ENCODE measurements at places on chromosomes 5 and 9.

GRCh38 chr9:94577036-94577435 lies 16.6 kb downstream of the FBP2 start:
- DNase-seq: no peak

- DNase-seq: no peak
These were observed 246.3 kb downstream of the IRX2 start for GRCh38 chr5:2505217-2505616.

GRCh38 chr5:40223884-40224402 lies 455.8 kb upstream of the PTGER4 start:
- no peak for DNase-seq

- DNase-seq: no peak
These were observed 268.6 kb upstream of the PTGER4 start for GRCh38 chr5:40410964-40411635.

- DNase-seq: no peak
These were observed 245.4 kb upstream of the NREP start for GRCh38 chr5:112002376-112002775.

- peak; percentile 37 for DNase-seq
These were observed 185.9 kb downstream of the MSX2 start for GRCh38 chr5:174910245-174910737.

- DNase-seq: no peak
These were observed 29.0 kb upstream of the GGTA1 start for GRCh38 chr9:121528642-121529041.

GRCh38 chr9:123432331-123433236 lies 76.6 kb downstream of the CRB2 start:
- DNase-seq: no peak

DNA sequence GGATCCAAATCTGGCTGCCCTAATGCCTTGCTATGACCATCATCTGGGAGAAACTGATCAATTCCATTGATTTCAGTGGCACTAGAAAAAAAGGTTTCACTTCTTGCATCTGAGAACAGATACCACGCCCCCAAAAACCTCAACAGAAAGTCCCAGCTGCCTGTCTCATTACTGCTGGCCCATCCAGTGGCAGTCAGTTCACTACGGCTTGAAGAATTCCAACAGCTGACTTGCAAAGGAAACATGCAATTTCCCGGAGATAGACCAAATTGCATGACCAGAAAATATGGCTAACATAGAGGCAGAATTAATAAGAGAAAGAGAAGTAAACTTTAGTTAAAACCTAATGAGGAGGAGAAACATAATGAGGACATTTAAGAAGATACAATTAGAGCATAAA lies 48.6 kb downstream of the UGCG start:
- DNase-seq: no peak

GRCh38 chr9:83327323-83327722 lies 210.9 kb downstream of the FRMD3 start:
- DNase-seq: no peak

DNA sequence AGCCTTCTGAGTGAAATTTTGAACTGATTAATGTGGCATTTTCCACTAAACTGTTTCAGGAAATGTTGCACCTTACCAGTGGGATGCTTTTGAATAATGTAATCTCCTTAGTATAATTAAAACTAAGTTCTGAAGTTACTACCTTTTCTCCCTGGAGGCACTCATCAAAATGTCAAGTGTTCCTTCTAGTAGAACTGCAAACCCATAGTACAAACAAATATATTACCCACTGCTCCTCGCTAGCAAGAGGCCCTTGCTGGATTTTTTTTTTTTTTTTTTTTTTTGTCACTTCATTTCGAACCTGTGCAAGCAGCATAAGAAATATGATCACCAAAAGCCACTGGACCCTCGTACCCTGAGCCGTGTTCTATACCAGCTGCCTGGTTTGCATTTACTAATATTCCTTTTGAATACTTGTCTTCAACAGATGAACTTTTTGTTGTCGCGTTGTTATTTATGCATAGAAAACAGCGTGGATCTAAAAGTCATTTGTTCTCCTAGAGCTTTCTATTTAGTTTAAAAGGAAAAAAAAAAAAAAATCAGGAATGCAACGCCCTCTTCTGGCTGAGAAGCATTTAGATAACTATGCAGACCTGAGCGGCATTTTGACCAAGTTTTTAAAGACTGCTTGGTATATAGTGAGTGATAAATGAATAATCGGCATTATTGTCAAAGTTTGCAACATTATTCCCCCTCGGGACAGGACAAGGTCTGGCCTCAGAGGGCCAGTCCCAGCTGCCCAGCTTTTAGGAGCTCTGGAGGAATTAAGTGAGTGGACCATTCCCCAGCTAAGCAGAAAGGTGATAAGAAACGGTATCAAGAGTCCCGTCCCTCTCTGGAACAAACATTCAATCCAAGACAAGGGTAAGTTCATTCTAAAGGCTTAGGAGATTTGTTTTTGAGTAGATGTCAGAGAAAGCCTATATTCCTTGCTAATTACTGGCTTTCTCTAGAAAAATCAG lies 162.5 kb upstream of the KIF2A start:
- peak; percentile 22 for DNase-seq

DNA sequence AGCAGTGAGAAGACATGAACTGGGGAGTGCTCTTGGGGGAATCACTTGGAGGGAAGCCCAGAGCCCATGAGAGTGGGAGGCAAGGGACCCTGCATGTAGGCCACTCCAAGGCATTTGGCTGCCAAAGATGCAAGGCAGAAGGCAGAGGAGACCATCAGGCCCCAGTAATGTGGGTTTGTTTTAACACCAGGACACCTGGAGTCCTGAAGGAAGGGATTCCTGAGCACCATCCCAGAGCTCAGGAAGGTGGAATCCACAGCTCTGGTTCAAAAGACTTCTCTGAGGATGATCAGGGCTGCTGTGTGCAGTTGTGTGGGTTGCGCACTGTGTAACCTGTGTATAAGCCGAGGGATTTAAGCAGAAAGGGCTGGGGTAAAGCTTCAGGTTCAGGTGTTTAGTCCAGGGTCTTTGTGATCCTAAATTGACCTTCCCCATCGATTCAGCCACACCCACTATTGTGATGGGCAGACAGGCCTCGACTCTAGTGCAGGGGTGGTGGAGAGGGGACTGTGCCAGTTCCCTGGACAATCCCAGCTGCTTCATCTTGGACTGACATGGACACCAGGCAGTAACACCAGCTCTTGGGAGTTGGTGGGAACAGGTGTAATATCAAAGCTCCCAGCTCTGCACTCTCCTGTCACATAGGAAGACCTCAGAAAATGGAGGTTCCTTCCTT lies 11.0 kb downstream of the B4GALT7 start:
- DNase-seq: no peak

- no peak for DNase-seq
These were observed 357.5 kb downstream of the SH3GL2 start for GRCh38 chr9:17936365-17936764.

- no peak for DNase-seq
These were observed 15.1 kb upstream of the TNFAIP8 start for GRCh38 chr5:119340597-119341218.

- DNase-seq: no peak
These were observed 41.1 kb downstream of the LAMC3 start for GRCh38 chr9:131049829-131050715.

DNA sequence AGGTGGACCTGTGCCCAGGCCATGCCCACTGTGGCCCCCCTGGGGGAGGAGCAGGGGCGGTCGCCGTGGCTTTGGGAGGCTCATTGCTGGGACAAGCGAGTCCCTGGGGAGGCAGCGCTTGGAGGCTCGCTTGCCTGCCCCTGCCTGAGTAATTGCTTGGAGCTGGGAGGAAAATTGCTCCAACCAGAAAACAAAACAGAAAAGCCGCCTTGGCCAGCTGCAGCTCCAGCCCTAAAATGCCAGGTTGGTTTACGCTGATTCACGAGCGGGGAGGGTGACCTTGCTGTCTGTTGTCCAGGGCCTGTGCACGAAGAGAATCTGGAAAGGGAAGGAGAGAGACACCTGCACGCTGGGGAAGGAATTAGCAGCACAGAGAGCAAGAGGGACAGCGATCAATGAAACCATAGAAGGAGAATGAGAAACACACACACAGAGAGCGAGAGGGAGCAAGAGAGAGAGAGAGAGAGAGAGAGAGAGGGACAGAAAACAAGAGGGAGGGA lies 25.3 kb downstream of the NTNG2 start:
- no peak for DNase-seq

GRCh38 chr5:158007336-158007735 lies 148.4 kb upstream of the CLINT1 start:
- DNase-seq: no peak

DNA sequence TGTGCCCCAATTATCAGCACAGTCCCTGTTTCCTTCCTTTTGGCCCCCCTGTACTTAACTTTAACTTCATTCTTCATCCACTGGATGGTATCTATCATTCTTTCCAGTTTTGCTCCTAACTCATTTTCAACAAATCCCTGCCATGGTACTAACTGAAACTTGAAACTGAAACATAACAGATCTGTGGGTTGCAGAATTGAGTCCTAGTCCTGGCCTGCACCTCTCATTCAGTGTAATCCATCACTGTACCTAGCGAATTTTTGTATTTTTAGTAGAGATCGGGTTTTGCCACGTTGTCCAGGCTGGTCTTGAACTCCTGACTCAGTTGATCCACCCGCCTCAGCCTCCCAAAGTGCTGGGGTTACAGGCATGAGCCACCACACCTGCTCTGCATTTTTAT lies 15.3 kb upstream of the PIK3R1 start:
- no peak for DNase-seq

DNA sequence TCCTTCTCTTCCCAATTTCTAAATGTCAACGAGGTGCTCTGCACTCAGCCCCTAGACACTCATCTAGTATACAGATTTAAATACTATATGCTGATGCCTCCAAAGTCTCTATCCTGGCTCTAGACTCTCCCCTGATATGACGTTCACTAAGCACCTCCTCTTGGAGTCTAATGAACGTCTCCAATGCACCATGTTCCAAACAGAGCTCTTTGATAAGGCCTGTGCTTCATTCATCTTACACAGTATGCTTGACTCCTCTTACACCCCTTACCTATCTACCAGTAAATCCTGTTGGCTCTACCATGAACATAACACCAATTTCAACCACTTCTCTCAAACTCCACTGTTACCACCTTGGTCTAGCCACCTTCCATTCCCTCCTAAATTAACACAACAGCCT lies 25.7 kb downstream of the OXCT1 start:
- DNase-seq: no peak

- no peak for DNase-seq
These were observed 397.6 kb downstream of the SPOCK1 start for GRCh38 chr5:137101544-137101943.

DNA sequence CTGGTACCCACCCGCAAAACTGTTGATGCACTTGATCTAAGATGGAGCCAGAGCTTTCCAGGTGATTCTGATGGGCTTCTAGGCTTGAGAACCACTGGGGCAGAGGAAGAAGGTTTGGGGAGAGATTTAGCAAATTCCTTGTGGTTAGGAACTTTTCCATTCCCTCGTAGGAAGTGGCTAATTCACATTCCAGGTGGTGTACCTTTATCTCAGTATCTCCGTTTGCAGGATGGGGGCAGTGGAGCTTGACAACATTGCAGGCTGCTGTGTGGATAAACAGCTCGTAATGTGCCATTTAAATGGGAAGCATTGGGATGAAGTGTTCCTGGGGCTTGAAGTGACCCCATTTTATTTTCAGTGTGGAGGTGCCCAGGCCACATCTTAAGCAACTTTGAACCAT lies 172.9 kb upstream of the IL12B start:
- no peak for DNase-seq

DNA sequence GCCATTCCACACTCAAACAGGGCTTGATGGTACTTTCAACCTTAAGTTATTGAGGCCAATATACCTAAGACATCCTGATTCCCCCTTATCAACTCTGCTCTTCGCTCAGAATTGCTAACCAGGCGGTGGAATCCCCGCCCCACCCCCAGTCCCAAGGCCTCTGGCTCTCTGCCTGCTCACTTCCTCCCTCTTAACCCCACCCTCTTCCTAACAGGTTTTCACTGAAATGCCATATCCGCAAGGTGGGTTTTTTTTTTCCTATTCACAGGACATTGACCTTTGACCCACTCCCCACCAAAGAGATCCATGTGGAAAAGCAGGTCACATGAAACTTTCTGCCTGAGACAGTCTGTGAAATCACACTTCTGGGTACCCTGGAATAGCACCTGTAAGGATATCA lies 66.6 kb upstream of the IFNK start:
- DNase-seq: no peak

GRCh38 chr9:70429899-70430298 lies 15.4 kb upstream of the KLF9 start:
- no peak for DNase-seq

DNA sequence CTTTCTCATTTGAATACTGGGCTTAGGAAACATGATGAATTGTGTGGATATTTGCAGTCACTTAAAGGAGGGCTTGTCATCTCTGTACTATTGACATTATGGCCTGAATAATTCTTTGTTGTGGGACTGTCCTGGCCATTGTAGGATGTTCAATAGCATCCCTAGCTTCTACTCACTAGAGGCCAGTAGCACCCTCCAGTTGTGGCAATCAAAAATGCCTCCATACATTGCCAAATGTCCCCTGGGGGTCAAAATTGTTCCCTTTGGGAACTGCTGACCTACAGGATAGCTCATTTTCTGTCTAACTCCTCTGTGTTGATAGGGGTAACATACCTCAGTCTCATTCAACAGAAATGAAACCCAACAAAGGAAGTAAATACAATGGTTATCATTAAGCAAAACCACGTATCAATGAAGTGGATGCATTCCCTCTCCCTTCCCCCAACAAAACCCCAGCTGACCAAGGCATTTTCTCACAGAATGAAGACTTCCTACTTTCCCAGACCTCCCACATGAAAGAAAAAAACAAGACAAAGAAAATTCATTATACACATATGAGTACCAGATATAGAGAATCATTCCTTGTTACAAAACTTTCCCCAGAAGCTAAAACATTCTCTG lies 18.1 kb downstream of the FYB1 start:
- DNase-seq: no peak

DNA sequence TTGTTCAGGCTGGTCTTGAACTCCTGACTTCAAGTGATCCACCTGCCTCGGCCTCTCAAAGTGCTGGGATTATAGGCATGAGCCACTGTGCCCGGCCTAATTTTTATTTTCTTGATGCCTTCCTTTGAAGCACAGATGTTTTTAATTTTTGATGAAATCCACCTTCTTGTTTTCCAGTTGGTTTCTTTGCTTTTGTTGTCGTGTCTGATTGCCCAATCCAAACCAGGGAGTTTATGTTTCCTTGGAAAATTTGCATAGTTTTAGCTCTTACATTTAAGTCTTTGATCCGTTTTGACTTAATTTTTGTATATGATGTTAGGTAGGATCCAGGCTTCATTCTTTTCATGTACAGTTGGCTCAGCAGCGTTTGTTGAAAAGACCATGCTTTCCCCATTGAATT lies 15.2 kb downstream of the EHMT1 start:
- no peak for DNase-seq

DNA sequence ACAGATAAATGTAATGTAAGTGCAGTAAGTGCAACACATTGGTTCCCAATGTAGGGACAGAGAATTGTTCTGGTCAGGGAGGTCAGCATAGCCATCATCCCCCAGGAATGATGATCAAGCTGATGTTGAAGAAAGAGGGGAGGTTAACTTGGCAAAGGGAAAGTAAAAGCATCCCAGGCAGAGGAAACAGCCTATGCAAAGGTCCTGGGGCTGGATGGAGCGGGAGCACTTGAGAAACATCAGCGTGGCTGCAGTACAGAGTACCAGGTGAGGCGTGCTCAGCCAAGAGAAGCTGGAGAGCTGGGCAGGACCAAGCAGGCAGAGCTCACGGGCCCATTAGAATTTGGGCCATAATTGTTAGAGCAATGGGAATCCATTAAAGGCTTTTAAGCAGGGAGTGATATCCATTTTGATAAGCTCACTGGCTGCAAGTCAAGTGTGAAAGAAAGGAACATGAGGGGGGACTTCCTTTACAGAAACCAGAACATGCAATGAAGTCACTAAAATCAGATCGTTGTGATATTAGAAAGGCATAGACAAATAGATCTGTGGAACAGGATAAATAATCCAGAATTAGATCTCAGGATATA lies 50.1 kb upstream of the HAND1 start:
- DNase-seq: peak; percentile 20

Data from DMS79 treated with DMSO at 0.1 percent for 48 hours (cell line).